ENCODE measurements at places on chromosomes 3 and 15. TPM values are rescaled to one million over a fixed set of nuclear protein-coding genes. Genes with fewer than 3 reads are reported as not detected.

Gene PLSCR5
- not detected for total RNA-seq

Gene RTP3
- not detected for total RNA-seq

Gene SLC24A5
- not detected for total RNA-seq

- H3K4me3 ChIP-seq = no peak overlapping the region
- no peaks in the 10 kb centered on the region for H3K4me1 ChIP-seq
- H3K27me3 ChIP-seq = no peaks in the 10 kb centered on the region
- no peak for DNase-seq
- no peaks in the 10 kb centered on the region for H3K36me3 ChIP-seq
These were observed 28.8 kb downstream of the GOLIM4 start for GRCh38 chr3:168066882-168067281.

GRCh38 chr15:64536244-64536836, 76.0 kb downstream of the ZNF609 start:
- H3K36me3 ChIP-seq = no peaks in the 10 kb centered on the region
- no peak overlapping the region for H3K4me3 ChIP-seq
- DNase-seq = no peak
- H3K27ac ChIP-seq = no peak overlapping the region
- no peaks in the 10 kb centered on the region for H3K27me3 ChIP-seq

DNA sequence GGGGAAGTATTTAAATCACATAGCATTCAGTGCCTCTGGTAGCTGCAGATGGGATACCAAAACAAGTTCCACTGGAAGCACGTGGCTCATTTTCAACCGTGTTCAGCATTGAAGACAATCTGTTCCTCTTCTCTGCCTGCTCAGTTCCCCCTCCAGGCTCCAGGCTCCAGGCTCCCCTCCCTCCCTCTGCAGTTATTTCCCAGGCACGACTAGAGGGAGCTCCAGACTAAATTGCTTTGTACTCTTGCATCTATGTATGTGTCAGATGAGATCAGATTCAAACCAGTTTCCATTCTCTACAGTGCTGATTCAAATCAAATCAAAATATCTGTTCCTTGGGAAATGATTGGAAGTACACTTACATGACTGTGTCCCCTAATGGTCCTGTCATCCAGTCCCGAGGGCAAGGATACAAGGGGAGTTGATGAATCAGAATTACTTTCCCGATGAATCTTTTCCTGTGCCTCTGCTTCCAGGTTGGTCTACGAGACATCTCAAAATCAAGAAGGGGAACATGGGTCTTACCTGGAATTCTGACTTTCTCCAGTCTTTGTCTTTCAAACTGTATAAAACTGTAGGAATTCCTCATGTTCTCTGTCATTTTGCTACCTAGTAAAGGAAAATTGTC, 600.5 kb downstream of the EDEM1 start:
- H3K4me1 ChIP-seq = no peaks in the 10 kb centered on the region
- no peaks in the 10 kb centered on the region for H3K27me3 ChIP-seq
- H3K36me3 ChIP-seq = no peaks in the 10 kb centered on the region
- no peak overlapping the region for H3K27ac ChIP-seq

DNA sequence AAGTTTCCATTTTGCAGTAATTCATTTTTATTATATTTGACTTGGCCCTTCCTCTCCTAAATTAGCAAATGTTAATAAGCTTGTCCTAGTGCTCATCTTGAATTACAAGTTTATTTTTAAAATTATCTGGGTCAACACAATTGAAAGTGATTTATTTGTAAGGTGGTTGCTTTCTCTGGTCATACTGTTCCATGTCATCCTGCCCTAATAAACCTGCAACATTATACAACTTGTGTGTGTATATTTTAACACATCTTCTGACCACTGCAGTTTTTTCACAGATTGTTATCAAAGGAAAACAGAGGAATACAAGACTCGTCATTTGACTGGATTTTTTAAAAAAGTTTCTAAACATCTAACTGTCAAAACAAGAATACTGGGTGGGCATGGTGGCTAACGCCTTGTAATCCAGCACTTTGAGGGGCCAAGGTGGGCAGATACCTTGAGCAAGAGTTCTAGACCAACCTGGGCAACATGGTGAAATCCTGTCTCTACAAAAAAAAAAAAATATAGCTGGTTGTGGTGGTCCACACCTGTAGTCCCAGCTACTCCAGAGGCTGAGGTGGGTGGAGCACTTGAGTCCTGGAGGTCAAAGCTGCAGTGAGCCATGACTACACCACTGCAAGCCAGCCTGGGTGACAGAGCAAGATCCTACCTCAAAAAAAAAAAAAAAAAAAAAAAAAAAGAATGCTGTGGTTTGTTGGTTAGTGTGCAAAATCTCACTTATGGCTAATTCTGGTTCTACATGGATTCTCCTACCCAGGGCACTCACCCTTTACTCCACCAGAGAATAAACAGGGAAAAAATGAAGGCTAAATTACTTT, 5.0 kb upstream of the LRRFIP2 start:
- H3K4me1 ChIP-seq = peaks cover 14% of the 10 kb centered on the region
- H3K27me3 ChIP-seq = no peaks in the 10 kb centered on the region
- peaks cover 4% of the 10 kb centered on the region for H3K36me3 ChIP-seq
- H3K27ac ChIP-seq = no peak overlapping the region
- DNase-seq = no peak

DNA sequence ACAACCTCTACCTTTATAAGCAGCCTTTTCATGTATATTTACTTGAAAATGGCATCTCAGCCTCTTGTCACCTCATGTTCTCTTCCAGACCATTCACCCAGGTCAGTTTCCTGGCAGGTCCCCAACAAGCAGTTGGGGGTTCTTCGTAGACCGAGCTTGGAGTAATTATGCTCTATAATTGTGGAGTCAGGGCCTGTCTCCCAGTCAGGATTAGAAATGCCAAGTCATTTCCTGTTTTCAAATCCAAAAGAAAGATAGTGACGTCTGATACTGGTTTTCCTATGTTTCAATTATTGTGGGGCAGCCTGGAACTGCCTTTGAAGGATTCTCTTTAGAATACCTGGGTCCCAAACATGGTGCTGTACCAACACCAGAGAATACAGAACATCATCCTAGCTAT, 430.6 kb downstream of the MECOM start:
- H3K4me1 ChIP-seq = no peaks in the 10 kb centered on the region
- no peak overlapping the region for H3K4me3 ChIP-seq
- DNase-seq = no peak
- H3K27ac ChIP-seq = no peak overlapping the region
- no peaks in the 10 kb centered on the region for H3K36me3 ChIP-seq
- H3K27me3 ChIP-seq = no peaks in the 10 kb centered on the region

All from T-cell (primary cell).